NCI-H1694 (cell line): ENCODE measurements at places on chromosomes 4 and X.

DNA sequence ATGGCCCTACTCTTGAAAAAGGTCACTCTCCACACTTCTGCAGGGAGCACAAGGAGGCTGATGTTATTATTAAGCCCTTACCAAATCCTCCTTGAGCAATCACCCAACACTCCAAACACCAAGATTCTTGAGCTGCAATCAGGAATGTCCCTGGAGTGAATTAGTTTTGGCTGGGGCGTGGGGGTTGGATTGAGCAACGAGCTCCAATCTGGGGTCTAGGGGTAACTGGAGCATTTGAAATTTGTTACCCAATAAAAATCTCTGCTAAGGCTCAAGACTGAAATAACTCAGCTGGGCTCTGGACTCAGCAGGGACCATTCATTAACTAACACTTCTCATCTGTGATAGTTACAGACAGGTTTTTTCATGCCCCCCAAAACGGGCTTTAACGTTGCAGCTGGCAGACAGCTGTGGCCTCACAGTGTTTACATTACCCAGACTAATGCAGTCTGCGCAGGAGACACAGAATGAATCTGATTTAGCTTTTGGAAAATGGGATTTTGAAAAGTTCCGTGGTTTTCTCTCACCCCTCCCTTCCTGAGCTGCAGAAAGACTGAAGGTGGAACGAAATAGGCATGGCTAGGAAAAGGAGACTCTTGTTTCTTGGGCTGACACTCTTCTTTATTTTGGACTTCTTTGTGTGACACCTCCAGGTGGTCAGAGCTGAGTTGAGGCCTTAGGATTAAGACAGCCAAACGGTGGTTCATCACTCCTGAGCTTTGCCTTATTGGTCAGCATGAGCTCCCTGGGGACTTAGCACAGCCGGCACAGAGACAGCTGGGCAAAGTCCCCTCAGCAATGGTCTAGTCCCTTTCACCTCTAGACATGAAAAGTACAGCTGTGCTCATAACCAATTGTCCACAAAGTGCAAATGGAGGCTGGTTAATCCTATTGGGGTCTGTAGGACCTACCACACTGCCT is 26.6 kb downstream of the PLAC1 start:
- DNase-seq: peak; percentile 36

DNA sequence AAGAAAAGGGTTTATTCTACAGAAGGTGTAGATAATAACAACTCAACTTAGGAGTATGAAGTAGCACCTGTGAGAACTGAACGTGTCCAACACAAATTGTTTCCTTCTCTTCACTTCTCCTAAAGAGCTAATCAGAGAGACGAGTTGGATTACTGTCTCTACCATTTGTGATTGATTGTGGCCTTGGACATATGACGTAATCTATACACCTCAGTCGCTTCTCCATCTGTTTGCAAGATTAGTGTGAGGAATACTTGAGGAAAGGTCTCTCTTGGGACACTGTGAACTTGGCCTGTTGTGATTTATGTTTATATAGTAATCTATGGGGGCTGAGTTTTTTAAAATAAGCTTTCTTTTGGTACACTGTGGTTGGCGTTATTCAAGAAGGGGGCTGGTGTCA is 182.0 kb downstream of the ZNF330 start:
- DNase-seq: no peak

GRCh38 chrX:16853537-16853936 is 16.6 kb downstream of the RBBP7 start:
- DNase-seq: no peak

- no peak for DNase-seq
Measured at GRCh38 chr4:56701644-56702043, 20.5 kb upstream of the HOPX start.

GRCh38 chr4:10164877-10165283 is 48.3 kb upstream of the WDR1 start:
- DNase-seq: no peak

DNA sequence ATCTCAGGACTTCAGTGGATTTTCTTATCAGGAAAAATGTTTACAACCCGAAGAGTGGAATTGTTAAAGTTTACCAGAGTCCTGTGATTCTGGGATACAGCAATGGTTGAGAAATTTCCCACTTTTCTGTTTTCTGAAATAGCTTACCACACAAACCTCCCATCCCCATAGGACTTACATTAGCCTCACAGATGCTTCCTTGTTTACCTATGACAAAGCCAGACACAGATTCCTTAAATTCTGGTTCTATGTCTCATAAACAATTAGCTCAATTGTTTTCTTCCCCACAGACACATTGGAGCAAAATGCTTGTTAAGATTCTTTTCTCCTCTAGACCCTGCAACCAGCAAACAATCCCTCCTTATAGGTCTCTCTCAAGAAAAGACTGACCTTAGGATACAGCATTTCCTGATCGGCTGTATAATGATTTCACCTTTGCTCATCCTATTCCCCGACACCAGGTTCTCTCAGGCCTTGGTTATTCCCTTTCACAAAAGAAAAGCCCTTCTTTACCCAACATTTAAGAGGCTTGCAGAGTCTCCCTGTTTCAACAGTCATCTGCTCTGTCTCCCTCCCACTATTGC is 886.2 kb downstream of the ARAP2 start:
- no peak for DNase-seq

DNA sequence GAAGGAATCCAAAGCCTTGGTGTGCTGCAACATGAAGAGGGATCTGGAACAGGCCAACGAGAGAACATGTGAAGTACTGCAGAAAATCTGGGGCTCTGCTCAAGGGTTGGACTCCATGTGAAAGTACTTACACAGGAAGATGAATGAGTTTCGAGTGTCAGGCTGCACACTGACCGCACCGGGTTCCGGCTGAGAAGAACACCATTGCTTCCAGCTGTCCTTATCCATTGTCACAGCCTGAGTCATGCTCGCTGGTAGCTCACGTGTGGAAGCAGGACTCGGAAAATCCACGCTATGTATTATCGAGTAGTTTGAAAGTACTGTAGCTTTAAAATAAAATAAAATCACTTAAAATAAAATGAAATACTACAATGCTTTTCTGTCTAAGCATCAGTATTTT is 50.4 kb upstream of the TBL1X start:
- no peak for DNase-seq

GRCh38 chrX:15874672-15875071 is 20.1 kb upstream of the AP1S2 start:
- no peak for DNase-seq

- no peak for DNase-seq
Measured at GRCh38 chrX:142204522-142205433, at the start of gene MAGEC2. TSS of gene MAGEC2 (minus strand) at chrX:142205290. CDS start at chrX:142203987, 1,303 bp downstream.

GRCh38 chr4:138404251-138404650 is 162.1 kb upstream of the SLC7A11 start:
- DNase-seq: no peak

- DNase-seq: no peak
Measured at GRCh38 chr4:185237175-185237574, 27.8 kb downstream of the SNX25 start.

GRCh38 chr4:153260553-153261300 is 56.5 kb downstream of the TRIM2 start:
- no peak for DNase-seq

- peak; percentile 10 for DNase-seq
Measured at GRCh38 chr4:82201303-82201702, 172.5 kb downstream of the HNRNPD start.

DNA sequence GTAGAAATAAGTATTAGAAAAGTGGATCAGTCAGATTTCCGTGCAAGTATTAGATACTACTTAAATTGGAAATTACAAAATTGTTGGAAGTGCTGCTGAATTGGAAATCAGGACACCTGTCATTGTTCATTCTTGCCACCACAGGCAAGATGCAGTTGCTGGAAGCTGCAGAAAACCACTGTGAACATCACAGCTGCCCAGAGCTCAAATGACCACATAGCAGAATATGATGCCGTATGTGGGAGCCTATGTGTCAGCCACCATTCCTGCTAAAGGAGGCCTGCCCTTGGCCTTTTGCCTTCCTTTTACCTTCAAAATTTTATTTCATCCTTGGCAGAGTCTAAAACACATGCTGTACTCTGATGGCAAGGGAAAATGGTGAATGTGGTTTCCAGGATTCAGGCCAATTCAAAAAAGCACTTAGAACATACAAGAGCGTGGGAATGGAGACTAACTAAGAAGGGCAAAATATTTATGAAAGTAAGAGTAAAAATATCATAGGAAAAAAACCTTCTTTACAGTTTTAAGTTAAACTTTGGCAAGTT is 1005.5 kb upstream of the GRID2 start:
- no peak for DNase-seq

- DNase-seq: no peak
Measured at GRCh38 chrX:39690541-39691415, 407.0 kb downstream of the BCOR start.

GRCh38 chr4:61500883-61501282 is 300.8 kb downstream of the ADGRL3 start:
- peak; percentile 6 for DNase-seq

DNA sequence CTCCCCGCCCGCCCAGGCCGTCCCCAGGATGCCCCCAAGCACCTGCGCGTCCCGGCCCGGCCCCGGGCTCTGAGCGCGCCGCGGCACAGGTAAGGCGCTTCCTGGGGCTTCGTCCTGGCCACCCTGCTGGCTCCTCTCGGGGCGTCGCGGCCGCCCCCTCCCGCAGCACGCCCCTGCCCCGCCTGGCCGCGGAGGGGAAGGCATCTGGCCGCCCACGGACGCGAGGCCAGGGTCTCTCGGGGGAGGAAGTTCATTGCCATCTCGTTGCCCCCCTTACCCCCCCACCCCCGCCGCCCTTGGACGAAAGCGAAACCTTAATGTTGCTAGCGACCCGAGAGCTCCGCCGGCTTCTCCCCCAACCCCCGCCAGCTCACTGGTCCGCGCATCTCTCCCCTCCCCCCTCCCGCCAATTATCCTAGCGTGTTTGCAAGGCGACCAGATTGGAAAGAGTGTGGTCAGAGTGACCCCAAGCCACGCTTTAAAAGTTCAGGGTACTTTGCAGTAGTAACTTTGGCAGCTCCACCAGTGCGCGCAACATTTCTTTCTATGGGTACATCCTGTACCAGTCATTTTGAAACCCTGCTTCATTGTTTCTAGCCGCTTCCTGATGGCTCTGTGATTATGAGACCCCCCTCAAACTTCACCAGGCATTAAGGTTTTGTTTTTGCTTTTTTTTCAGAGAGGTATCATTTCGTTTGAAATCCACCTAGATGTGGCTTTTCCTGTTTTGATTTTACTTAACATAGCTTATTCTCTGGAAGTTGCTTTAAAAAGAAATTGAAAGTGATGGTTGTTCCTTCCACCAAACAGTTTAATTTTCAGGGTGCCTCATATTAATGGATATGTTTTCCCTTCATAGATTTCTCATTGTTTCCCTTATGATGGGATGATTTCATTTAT is 626 bp downstream of the TBC1D1 start:
- DNase-seq: no peak

GRCh38 chr4:128565565-128566186 is 243.8 kb upstream of the JADE1 start:
- DNase-seq: no peak

DNA sequence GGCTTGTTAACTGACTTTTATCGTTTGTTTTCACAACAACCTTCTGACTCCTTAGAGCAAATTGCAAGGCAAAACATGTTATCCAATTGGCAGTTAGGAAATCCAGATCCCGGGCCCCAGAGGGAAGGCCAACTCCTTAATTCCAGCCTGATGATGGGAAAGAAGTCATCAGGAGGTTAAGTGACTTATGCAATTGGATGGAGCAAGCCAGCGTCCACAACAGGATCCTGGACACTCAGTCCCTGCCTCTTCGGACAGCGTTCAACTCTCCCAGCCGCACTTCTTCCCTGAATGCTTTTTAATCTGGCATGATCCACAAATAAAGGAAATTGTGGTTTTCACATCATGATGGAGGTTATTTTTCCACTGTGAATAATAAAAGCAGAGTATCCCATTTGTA is 310.1 kb downstream of the RAB28 start:
- DNase-seq: no peak

DNA sequence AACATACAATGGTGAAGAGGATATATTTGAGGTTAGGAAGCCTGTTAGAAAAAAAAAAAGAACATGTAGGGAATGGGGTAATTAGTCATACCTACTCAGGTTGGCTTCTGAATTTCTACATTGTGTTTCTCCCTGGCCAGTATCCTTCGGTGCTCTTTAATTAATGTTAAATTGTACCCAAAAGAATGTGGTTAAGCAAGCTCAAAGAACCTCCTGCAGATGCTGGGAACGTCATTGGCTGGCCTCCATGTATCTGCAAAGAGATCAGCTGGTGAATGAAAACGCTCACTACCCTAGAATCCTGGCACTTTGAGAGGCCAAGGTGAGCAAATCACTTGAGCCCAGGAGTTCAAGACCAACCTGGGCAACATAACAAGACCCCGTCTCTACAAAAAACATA is 942.3 kb upstream of the PRKX start:
- DNase-seq: no peak

DNA sequence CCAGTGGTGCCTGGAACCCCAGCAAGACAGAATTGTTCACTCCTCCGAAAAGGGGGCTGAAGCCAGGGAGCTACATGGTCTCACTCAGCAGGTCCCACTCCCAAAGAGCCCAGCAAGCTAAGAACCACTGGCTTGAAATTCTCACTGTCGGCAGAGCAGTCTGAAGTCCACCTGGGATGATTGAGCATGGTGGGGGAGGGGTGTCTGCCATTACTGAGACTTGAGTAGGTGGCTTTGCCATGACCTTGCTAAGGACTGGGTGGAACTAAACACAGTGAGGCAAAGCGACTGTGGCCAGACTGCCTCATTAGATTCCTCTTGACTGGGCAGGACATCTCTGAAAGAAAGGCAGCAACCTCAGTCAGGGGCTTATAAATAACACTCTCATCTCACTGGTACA is 122.6 kb upstream of the ZC4H2 start:
- DNase-seq: no peak

GRCh38 chr4:25879991-25880651 is 17.3 kb upstream of the SEL1L3 start:
- no peak for DNase-seq

GRCh38 chr4:139560406-139561104 is 4.5 kb upstream of the SETD7 start:
- no peak for DNase-seq

DNA sequence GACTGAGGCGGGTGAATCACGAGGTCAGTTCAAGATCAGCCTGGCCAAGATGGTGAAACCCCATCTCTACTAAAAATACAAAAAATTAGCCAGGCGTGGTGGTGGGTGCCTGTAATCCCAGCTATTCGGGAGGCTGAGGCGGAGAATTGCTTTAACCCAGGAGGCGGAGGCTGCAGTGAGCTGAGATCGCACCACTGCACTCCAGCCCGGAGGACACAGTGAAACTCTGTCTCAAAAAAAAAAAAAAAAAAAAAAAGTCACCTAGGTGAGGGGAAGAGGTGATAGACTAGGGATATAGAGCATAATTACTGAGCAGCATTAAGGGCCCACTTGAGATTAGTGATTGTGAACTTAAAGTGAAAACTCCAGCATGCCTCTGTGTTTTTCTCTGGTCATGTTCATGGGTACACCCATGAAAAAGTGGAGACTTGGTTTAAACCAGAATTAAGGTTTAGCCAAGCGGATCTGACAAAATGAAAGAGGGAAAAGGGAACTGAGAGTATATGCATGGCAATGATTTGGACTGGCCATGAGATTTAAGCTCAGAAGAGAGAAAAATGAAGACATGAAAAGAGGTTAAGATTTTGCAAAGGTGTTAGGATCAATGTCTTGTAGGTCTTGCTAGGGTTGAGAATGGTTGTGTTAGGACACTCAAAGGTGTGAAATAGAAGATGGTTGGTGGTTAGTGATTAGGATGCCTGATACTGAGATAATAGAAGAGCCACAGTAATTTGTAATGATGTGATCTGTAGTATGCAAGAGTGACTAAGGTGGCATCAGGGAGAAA is 105.0 kb downstream of the RAB28 start:
- no peak for DNase-seq

GRCh38 chr4:187307131-187307530 is 583.5 kb upstream of the FAT1 start:
- no peak for DNase-seq

GRCh38 chrX:80139564-80139963 is 125.0 kb downstream of the TBX22 start:
- no peak for DNase-seq
